ENCODE measurements at places on chromosomes 2 and 18. TPM values are rescaled to one million over a fixed set of nuclear protein-coding genes. Genes with fewer than 3 reads are reported as not detected.
A peak's percentile ranks its signal among the peaks of the same experiment; 100 is the strongest.

GRCh38 chr2:28507796-28508764 lies 12.2 kb downstream of the PLB1 start:
- DNase-seq: no peak

GRCh38 chr2:23954325-23955014 lies 14.2 kb downstream of the UBXN2A start:
- no peak for DNase-seq

NOTO gene
- polyA plus RNA-seq: not detected

DNA sequence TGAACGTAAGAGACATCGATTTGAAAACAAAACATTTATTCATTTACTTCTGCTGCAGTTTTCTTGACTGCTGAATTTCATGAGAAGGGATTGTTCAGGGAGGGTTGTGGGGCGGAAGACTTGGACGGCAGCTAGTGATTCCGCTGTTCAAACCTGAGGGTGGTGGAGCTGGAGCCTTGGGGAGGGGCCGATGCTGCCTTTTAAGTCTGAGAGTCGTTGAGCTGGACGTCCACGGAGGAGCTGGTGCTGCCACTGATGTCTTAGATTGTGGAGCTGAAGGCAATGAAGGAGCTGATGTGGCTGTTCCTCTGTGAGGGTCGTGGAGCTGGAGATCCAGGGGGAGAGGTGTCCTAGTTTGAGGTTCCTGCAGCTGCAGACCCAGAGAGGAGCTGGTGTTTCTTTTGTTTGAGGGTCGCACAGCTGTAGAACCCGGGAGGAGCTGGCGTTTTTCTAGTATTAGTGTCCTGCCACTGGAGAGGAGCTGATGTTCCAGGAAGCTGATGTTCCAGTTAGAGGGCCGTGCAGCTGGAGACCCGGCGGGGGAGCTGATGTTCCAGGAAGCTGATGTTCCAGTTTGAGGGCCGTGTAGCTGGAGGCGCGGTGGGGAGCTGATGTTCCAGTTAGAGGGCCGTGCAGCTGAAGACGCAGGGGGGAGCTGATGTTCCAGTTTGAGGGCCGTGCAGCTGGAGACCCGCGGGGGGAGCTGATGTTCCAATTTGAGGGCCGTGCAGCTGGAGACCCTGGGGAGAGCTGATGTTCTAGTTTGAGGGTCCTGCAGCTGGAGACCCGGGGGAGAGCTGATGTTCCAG lies 150.9 kb downstream of the RTP5 start:
- peak; percentile 42 for DNase-seq

DNA sequence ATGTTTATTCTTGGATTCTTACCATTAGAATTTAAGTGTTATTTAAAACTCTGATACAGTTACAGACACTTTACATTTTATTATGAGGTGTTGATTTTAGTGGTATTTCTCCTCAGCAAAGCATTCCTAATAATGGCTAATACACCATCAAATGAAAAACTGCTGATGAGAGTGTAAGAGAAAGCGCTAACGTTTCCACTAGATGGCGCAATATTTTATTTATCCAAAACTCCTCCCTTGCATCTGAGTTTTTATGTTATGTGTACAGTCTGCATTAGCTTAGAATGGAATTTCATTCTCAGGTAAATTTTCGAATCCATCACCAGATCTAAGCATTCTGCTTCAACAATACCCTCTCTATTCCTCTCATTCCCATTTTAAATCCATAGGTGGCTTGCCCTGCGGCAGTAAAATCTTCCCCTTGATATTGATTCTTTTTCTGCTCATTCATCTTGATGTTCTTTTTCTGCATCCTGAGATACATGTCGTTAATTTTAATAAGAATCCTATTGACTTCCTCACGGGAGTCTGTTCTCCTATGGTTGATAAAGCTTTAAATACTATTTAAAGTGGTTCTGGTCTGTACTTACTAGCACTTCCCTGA lies 53.9 kb downstream of the PRKRA start:
- no peak for DNase-seq
